ENCODE measurements at places on chromosomes 3 and 15. TPM values are rescaled to one million over a fixed set of nuclear protein-coding genes. Genes with fewer than 3 reads are reported as not detected.

- no peak for DNase-seq
Measured at GRCh38 chr3:155859859-155860258, 5.6 kb upstream of the SLC33A1 start.

DNA sequence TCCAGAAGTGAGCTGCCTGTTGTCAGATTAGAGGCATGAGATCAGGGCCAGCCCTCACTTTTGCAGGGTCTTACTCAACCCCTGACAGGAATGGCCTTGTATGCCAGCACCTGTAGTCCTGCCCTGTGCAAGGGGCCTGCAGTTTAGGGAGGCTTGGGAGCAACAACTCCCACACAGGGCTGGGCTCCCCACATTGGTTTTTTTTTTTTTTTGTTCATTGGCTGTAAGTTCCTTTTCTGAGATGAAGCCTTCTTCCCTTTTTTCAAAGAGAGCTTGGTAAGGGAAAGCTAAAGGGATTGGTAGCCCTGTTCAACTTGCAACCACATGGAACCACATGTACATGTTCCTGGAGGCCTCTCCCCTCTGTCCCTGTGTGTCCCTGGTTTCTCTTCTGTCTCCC, 46.4 kb downstream of the TNFAIP8L3 start:
- no peak for DNase-seq

DNA sequence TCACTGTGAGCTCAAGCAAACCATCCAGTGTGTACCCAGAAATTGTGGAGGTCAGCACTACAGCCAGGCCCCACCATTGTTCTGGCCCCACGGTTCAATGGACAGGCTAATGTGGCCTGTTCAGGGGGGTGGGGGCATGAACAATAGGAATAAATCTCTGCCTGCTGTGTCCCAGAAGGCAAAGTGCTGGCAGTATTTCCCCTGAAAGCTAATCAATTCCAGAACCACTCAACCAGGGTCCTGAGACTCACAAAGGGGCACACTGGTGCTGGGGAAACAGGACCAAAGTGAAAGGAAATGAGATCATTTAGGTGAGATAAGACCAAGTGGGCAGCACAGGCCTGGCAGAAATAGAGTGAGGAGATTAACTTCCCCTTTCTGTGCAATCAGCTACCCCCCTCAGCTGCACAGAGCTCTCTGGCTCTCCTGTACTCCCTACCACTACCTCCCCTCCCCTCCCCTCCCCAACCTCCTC, 11.5 kb downstream of the CRYGS start:
- no peak for DNase-seq

DNA sequence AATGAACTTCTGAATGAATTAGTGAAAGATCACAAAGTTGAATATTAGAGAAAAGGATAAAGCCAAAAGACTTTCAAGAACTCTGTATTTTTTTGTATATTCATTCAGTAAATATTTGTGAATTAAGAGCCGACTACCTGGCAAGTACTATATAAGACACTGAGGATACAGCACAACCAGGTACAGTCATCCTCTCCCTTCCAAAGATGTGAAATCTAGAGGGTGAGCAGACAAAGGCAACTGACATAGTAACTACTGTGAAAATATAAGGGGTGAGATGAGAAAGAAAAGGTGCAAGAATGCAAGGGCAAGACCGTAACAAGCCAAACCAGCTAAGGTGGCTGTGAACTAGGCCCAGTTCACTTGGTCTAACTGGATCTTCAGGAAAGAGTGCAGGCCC, 974.6 kb upstream of the CFAP20DC start:
- no peak for DNase-seq

DNA sequence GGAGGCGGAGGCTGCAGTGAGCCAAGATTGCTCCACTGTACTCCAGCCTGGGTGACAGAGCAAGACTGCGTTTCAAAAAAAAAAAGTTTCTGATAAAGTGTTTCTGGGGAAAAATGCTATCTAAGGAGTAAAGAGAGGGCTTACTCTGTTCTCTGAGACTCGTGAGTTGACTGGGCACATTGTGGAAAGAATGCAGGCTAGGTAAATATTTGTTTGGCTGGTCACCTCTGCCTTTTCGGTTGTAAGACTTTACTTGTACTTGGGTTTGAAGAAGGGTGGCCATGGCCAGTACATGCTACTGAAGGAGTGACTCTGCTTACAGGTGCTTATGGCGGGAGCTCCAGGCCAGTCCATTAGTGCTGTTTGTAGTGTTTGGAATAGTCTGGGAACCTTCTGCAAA, 68.7 kb downstream of the RUBCN start:
- DNase-seq, result no peak

- DNase-seq, result no peak
Measured at GRCh38 chr15:85073556-85074194, 92.0 kb downstream of the PDE8A start.

DNA sequence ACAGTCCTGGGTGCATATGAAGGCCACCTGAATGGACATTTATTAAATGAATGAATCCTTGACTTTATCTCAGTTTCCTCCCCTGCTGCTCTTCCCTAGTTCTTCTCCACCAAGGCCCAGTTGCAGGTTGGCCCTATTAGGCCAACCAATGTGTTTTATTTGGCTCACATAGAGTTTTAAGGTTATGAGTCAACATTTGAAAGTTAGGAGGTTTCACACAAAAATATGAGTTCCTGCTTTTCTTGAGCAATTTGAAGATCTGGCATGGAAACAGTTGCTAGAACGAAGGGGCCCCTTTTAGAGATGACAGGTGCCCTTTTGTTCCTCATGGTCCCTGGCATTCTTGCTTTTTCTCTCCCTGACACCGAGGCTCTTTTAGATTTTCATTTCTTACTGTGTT, 83.0 kb upstream of the PDZRN3 start:
- no peak for DNase-seq

GRCh38 chr3:189121092-189121491, 50.7 kb upstream of the TPRG1 start:
- DNase-seq, result no peak

DNA sequence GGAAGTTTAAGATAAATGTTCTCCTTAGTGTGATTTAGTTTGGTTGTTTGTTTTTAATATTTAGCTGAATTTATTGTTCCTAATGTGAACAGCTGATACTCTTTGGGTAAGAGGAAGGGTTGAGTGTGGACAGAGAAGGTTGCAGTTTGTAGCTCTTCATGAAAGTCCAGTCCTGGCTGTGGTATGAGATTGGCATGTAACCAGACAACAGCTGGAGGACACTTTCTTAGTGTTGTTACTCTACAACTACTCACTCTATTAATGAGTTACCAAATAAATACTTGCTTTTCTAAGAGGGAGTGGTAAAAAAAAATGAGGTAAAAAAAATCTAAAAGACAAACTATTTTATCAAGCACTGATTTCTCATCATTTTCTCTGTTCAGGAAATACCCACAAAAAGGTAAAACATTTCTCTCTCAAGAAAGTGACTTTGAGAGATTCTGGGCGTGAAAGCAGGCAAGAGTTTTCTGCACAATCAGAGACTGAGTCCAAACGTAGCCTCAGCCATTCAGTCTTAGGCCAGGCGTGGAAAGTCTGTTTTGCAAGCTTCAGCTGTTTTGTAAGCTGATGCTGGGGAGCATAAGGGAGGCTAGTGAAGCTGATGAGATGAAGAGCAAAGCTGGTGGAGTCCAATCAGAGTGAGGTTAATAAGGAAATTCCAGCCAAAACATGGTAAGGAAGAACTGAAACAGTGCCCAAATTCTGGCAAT, 138.5 kb upstream of the ARPP21 start:
- no peak for DNase-seq

GRCh38 chr3:176554264-176554663, 643.0 kb downstream of the TBL1XR1 start:
- DNase-seq, result no peak

- peak; percentile 85 for DNase-seq
Measured at GRCh38 chr3:123489400-123490004, 40.6 kb upstream of the ADCY5 start.

DNA sequence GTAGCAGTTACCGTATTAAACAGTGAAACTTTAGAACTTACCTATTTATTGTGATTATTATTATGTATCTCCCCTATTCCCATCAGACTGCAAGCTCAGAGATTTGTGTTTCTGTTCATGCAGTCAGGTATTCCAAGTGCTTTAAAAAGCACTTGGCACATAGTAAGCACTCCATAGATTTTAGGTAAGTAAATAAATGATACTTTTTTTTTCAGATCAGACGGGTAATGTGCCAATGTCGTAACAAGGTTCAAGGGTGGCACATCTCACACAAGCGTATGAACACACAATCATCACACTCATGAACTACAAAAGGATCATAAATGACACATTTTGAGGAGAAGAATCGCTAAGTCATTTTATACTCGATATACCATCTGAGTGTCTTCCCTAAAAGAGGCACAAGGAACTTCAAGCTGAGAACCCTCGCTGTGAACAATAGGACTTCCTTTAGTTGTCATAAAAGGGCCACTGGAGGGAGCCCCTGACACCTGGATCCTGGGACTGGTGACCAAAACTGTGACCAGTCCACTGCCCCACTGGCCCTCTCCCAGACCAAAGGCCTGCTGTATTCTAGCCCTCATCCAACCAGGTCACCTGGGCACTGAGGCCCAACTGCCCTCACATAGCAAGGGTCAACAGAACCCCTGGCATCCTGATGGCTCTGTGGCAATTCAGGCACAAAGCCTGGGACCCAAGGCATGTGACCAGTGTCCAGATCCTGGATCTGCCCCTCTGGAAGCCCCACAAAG, 32.1 kb downstream of the KIF9 start:
- peak; percentile 60 for DNase-seq

DNA sequence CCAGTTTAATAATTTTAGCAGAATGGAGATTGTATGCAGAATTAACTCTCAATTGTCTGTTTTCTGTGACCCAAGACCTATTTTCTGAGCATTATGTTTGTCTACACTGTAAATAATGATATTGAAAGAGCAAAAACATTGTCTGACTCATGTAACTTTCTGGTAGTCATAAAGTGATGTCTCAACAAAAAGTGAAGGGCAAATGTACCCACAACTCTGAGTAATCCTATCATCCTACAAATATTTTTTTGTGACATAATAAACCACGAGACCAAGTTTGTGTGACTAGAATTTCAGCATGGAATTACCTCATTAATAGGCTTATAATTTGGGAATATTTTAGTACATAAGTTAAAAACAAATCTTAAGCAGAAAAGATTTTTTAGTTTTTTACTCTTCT, 15.4 kb upstream of the ABHD10 start:
- DNase-seq, result no peak

GRCh38 chr3:134014270-134014669, 15.5 kb downstream of the SLCO2A1 start:
- no peak for DNase-seq

DNA sequence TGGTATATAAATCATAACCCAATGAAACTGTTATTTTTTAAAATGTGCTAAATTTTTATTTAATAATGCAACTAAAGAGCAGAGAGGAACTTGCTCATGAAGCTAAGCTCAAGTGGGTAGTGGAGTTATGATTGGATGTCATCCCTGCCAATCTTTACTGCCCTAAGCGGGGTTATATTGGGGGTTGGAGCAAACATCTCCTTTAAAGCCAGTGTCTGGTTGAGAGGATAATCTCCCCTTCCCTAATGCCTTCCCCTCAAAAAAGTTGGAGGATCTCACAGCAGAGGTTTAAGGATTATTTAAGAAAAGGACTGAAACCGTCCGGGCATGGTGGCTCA, 32.1 kb upstream of the CLASP2 start:
- no peak for DNase-seq

DNA sequence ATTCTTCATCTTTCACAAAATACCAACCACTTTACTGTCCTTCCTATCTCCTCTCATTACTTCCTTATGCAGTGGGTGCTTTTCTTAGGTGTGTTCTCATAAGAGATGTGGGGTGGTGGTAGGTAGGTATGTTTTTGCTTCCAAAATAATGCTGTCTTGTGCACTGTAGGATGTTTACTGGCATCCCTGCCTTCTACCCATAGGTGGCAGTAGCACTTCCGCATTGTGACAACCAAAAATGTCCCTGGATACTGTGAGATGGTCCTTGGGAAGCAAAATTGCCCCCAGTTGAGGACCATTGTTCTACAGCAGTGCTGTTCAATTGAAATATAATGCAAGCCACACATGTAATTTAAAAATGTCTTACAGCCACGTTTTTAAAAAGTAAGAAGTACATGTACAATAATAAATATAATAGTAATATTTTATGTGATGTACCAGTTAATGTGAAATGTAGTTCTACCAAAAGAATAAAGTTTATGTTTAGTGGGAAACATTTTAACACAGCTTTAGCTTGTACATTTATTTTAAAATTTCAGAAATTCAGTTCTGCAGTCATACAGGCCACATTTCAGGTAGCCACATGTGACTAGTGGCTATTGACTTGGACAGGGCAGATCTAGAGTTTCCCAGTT, 75.2 kb downstream of the NEO1 start:
- no peak for DNase-seq

GRCh38 chr3:87126321-87126720, 100.8 kb upstream of the CHMP2B start:
- no peak for DNase-seq

DNA sequence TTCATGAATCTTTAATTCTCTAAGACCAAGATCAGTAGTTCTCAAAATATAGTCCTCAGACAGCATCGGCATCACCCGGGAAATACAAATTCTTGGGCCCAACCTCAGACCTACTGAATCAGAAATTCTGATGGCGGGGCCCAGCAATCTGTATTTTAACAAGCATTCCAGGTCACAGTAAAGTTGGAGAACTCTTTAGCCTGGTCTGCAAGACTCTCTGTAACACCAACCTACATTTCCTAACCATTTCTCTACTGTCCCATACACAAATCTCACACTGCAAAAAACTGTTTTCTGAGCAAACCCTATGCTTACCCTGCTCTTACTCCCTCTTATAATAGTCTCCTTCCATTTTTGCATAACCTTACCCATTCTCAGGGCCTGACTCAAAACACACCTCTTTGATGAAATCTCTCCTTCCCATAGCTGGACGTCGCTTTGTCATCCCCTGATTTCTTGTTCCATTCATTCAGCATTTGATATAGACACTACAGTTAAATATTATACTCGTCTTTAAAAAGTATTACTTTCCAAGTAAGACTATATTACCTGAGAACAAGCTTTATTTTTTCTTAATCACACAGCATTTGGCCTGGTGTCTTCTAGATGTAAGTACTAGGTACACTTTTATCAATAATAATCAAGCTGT, 83.3 kb upstream of the MYO5C start:
- no peak for DNase-seq

DNA sequence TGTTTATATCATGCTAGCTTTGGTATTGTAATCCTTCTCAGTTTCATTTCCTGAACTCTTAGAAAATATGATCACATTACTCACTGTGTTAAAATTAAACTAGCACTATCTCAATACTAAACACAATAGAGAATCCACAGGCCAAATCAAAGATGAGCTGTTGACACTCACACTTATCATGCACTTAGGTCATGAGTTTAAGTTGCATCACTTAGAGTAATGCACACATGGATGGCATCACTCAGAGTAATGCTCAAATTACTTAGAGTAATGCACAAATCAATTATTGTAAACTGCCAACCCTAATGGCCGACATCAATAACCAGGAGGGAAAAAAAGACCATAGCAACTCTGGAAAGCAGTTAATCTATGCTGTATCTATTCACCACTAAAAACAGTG, 40.0 kb upstream of the MCF2L2 start:
- no peak for DNase-seq

The SH2D7 gene
- polyA plus RNA-seq, result 0.02 TPM

The CCR5 gene
- polyA plus RNA-seq, result 0.27 TPM

The CDCP1 gene
- 0.09 TPM for polyA plus RNA-seq

The UTS2B gene
- polyA plus RNA-seq, result 0.16 TPM

The MYRIP gene
- polyA plus RNA-seq, result 2.4 TPM

The CFAP100 gene
- polyA plus RNA-seq, result not detected

The GRK7 gene
- polyA plus RNA-seq, result not detected

Data from right cardiac atrium (tissue), 5 donors.